Endodermal cell (in vitro differentiated cells): ENCODE measurements at places on chromosomes 2 and 18. TPM values are rescaled to one million over a fixed set of nuclear protein-coding genes. Genes with fewer than 3 reads are reported as not detected.

The PCARE gene
- 0.09 and 0.11 TPM in 2 replicates for total RNA-seq

The GYPC gene
- total RNA-seq = 18.9 to 23.2 TPM (median 21.5 TPM) in 3 replicates

The HTR2B gene
- not detected in 3 replicates for total RNA-seq

The PARD6G gene
- total RNA-seq = 12.1 and 15.4 TPM in 2 replicates

The RFX8 gene
- total RNA-seq = not detected in 3 replicates

The SLC11A1 gene
- total RNA-seq = 0.09 to 0.61 TPM in 2 of 3 replicates, not detected in the other

DNA sequence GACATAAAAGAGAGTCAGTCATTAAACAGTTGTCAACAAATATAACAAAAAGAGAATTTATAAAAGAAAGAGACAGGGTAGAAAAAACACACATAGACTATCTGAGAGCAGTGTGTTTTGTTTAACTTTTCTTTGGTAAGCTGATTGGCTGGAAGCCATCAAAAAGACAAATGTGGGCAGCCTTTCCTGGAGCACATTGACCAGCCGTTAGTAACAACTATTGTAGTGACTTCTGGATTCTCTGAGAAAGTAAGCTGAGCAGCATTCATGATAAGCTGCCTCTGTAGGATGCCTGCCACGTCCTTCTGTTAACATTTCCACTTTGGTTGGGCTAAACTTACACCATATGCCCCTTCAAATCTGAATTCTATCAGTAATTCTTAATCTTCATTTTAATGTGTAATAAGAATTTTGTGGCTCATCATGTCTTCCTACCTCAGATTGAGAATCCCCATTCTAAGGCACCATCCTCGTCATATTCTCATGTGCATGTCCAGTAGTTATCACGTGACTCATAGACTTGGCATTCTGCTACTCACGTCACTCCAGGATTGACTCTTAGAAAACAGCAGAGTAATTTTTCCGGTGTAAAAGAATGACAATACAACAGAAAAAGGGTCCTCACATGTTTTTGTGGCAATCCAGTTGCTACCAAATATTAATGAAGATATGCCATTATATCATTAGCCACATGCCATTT, 43.4 kb upstream of the DNAJC10 start:
- H3K4me1 ChIP-seq = peaks cover 4% of the 10 kb centered on the region
- H3K27me3 ChIP-seq = no peaks in the 10 kb centered on the region
- no peak overlapping the region for H3K4me3 ChIP-seq
- no peak for DNase-seq
- no peak overlapping the region for H3K27ac ChIP-seq

DNA sequence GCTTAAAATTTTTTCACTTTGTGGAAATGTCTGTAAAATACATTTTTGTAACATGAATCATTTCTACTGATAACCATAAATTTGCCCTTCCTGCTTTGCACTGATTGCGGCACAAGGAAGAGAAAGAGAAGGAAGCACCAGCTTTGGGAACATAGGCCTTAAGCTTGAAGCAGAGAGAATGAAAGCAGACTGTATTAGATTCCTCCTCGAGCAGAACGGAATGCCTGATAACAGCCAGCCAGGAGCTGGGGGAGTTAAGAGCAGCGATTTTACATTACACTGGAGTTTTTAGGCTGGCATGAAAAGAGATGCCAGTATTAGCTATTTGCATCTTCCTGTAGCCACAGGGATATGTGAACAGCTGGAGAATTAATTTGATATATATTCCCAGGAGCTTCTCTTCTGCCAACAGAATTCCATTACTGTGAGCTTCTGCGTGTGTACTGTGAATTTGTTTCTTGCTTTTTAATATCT, 33.5 kb downstream of the CRIM1 start:
- peaks cover 13% of the 10 kb centered on the region for H3K4me1 ChIP-seq
- no peaks in the 10 kb centered on the region for H3K27me3 ChIP-seq
- no peak for DNase-seq
- no peak overlapping the region for H3K27ac ChIP-seq
- H3K4me3 ChIP-seq = no peak overlapping the region

- no peaks in the 10 kb centered on the region for H3K36me3 ChIP-seq
- H3K4me1 ChIP-seq = peaks cover 4% of the 10 kb centered on the region
- DNase-seq = no peak
- H3K27me3 ChIP-seq = peaks cover 95% of the 10 kb centered on the region
- no peak overlapping the region for H3K27ac ChIP-seq
These were observed 15.4 kb downstream of the AFF3 start for GRCh38 chr2:100126897-100127401.

DNA sequence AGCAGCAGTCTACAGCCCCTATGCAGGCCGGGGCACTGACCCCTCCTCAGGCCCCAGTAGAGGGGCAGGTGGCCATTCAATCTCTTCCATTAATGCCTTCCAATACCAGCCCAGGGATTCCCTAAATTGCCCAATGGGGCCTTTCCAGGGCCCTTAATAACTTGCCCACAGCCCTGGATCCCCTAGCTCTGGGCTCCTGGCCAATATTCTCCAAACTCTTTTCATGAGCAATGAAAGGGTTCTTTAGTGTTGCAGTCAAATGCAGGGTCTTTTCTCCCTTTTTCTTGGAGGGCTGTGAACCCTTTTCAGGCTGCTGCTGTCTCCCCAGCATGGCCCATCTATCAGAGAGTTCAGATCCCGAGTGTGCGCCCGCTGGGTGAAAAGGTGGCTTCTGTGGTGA, 41.3 kb upstream of the SLC1A4 start:
- no peak overlapping the region for H3K4me3 ChIP-seq
- H3K27ac ChIP-seq = no peak overlapping the region
- H3K4me1 ChIP-seq = no peaks in the 10 kb centered on the region
- H3K27me3 ChIP-seq = no peaks in the 10 kb centered on the region
- H3K36me3 ChIP-seq = no peaks in the 10 kb centered on the region

DNA sequence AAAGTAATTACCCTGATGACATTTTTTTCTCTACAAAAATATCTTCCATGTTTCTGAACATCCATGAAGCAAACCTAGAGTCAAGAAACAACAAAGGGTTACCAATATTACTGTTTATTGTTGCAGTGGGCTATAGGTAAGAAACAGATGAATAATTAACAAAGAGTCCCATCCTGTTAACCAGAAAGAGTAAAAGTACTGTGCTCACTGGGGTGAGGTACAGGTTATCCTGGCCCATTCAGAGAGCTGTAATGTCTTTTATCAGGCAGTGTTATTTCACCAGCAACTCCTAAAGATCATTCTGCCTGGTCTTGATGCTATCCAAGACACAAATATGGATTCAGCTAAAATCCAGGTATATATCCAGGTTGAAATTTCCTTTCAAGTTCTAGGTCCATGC, 754.9 kb downstream of the SATB2 start:
- no peaks in the 10 kb centered on the region for H3K4me1 ChIP-seq
- no peak for DNase-seq
- H3K4me3 ChIP-seq = no peak overlapping the region
- no peak overlapping the region for H3K27ac ChIP-seq
- no peaks in the 10 kb centered on the region for H3K36me3 ChIP-seq

GRCh38 chr2:199439066-199439465, 18.7 kb downstream of the SATB2 start:
- no peaks in the 10 kb centered on the region for H3K36me3 ChIP-seq
- peaks cover 3% of the 10 kb centered on the region for H3K4me1 ChIP-seq
- DNase-seq = peak; percentile 48

DNA sequence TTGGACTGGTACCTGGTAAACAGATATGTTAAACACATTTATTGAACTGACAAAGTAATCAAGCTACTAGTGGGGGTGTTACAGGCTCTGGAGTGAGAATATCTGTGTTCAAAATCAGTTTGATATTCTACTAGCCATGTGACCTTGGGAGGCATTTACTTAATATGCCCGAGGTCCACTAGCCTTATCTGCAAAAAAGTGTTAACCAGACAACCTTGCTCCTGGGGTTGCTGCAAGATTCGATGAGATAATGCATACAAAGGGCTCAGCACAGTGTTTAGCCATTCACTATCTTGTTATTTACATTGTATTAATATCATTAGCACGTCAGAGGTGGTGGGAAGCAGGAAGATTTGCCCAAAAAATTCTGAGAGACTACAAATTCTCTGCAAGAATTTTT, 103.3 kb downstream of the CDH2 start:
- no peak for DNase-seq
- peak overlapping the region; percentile 24 for H3K4me3 ChIP-seq
- no peak overlapping the region for H3K27ac ChIP-seq
- no peaks in the 10 kb centered on the region for H3K27me3 ChIP-seq

DNA sequence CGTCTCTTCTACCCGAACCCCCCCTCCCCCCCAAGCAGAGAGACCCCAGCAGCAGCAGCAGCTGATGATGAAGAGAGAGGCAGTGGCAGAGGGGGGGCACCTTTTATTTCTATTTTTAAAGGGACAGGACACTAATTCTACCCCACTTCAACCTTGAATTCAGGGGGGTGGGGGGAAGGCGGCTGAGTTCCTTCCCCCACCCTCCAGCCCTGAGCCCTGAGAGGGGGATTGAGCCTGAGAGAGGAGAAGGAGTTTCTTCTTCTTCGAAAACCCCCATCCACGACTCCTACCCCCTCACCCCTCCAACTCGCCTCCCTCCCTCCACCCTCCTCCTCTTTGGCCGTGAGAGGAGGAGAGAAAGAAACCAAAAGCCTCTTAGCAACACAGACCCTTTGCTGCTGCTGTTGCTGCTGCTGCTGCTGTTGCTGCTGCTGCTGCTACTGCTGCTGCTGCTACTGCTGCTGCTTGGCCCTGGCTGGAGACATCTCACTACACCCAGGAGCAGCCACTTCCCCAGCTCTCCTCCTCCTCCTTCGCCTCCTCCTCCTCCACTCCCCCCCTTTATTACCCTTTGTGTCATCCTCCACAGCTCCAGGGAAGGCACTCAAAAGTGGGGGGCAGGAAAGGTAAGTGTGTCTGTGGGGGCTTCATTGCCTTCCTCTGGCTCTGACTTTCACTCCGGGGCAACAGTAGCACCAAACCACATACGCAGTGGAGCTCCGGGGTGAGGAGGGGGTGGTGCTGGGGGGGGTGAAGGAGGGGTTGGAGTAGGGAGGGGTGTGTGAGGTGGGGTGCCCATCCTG, at the start of gene MBD5:
Gene MBD5, plus strand, starts transcription at position 33 of the 803 bp plus-strand sequence.
- DNase-seq = peak; percentile 86
- H3K4me3 ChIP-seq = peak within 1 kb of the TSS; percentile 98
- H3K27me3 ChIP-seq = no peaks in the 10 kb centered on the region
- H3K36me3 ChIP-seq = no peaks in the 10 kb centered on the region

DNA sequence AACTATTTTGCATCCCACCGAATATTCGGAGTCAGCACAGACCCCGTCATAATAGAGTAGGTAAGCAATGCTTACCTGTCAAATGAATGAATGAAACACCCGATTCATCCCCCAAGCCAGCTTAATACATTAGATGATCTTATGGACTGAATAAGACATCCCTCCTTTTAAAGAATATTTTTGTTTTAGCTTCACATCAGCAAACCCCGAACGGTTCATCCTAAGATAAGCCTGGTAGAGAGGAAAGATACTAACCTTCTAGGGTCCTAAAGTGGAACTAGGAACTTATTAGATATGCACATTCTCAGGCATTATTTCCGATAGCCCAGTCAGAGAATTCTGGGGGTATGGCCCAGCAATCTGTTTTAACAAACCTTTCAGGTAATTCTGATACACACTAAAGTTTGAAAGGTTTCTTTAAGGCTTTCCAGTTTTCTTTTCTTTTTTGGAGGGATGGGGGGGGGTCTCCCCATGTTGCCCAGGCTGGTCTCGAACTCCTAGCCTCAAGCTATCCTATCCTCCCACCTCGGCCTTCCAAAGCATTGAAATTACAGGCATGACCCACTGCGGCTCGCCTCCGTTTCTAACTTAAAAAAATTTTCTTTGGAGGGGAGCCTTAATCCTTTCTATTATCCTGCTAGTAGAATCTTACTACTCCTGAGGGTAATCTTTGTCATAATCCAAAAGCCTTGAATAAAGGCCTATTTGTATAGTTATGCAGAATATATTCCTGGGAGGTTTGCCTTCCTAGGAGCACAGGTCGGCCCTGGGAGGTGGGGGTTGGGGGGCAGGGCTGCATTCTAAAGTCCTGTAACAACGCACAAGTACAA, 1.0 kb upstream of the ACTR3 start:
- DNase-seq = no peak
- no peaks in the 10 kb centered on the region for H3K27me3 ChIP-seq
- peak overlapping the region; percentile 100 for H3K27ac ChIP-seq
- H3K4me3 ChIP-seq = peak overlapping the region; percentile 93
- H3K4me1 ChIP-seq = peaks cover 3% of the 10 kb centered on the region

- H3K4me3 ChIP-seq = peak overlapping the region; percentile 72
- H3K36me3 ChIP-seq = no peaks in the 10 kb centered on the region
- H3K27ac ChIP-seq = peak overlapping the region; percentile 79
- no peak for DNase-seq
These were observed 286.2 kb upstream of the VRK2 start for GRCh38 chr2:57760381-57760801.

DNA sequence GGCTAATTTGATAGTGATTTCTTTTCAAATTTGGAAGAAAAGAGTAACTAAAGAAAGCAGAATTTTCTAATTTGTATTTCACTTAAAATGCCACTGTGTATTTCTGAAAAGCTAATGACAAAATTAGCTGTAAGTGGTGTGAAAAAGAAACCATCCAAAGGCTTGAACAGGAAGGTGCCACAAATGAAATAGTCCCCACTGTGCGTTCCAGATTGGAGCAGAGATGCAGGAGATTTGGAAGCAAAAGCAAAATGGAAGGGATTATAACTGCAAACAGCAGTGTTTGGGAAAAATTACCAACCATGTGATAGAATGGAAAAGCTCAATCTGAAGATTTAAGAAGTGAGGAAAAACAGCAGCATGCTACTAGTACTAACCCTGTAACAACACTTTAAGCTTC, 498.7 kb downstream of the SUCLG1 start:
- peaks cover 7% of the 10 kb centered on the region for H3K4me1 ChIP-seq
- H3K4me3 ChIP-seq = no peak overlapping the region
- H3K36me3 ChIP-seq = no peaks in the 10 kb centered on the region
- no peaks in the 10 kb centered on the region for H3K27me3 ChIP-seq
- H3K27ac ChIP-seq = no peak overlapping the region

DNA sequence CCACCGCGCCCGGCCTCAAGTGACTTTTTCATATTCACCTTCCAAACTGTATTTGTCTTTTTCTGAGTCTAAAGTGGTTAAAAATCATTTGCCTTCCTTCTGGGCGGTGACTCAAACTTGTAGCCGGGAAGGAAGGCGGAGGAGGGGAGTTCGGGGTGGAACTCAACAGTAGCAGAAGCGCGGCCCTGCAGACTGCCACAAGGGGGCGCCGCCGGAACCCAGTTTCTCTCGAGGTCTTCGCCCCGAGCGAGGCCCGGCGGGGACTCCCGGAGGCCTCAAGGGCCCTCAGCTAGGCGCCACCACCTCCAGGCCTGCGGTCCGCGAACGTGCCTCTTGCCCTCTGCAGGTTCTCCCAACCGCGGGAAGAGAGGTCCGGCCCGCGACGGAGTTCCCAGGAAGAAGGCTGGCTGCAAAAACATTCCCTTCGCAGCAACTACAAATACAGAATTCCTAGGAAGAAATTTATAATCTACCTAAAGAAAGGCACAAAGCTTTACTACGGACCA, 16.8 kb upstream of the ITM2C start:
- no peak overlapping the region for H3K4me3 ChIP-seq
- peak; percentile 99 for DNase-seq
- no peaks in the 10 kb centered on the region for H3K36me3 ChIP-seq
- no peaks in the 10 kb centered on the region for H3K4me1 ChIP-seq
- H3K27ac ChIP-seq = no peak overlapping the region
- H3K27me3 ChIP-seq = peaks cover 9% of the 10 kb centered on the region

- no peak overlapping the region for H3K27ac ChIP-seq
- peaks cover 9% of the 10 kb centered on the region for H3K4me1 ChIP-seq
- DNase-seq = no peak
These were observed 261.7 kb upstream of the SLC39A10 start for GRCh38 chr2:195395362-195395761.
